Right atrium auricular region (tissue), 2 donors: ENCODE measurements at places on chromosomes 1 and 21. TPM values are rescaled to one million over a fixed set of nuclear protein-coding genes. Genes with fewer than 3 reads are reported as not detected.
A peak's percentile ranks its signal among the peaks of the same experiment; 100 is the strongest.

DNA sequence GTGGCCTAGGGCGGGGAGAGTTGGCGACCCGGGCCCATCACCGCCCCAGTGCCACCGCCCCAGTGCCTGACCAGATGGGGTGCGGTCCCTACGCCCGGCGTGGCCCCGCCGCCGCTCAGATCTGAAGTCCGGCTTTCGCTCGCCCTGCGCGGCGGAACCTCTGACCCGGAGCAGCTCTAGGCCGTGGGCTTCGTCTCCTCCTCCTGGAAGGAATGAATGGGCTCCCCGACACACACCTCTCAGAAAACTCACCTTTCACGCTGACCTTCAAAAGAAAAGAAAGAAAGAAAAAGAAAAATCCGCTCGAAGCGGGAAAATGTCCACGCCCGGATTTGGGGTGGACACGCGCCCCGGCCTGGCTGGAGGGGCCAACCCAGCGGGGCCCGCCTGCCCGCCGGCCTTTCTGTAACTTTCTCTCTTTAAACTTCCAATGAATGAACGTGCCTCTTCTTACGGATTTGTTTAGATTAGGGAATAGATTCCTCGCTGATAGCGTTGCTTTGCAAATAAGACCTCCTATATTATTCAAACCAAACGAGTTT, 5.4 kb upstream of the SIM2 start:
- no peak for DNase-seq

DNA sequence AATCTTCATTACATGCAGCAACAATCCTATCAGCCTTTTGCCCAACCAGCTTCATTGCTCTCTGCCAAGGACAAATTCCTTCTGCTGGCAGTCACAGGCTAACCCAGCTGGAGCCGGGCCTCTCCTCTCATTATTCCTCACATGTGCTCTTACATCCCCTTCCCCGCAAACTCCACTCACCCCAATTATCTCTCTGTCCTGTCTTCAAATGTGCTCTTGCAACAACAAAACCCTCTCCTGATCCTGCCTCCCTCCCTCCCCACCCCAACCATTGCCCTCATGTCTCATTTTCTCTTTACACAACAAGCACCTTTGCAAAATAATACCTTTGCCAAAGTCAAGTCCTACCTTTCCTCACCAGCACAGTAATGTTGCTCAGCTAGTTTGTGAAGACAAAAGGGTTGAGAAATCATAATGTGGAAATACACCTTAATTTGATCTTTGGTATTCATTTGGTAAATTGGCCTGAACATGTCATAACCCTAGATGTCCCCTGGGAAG, 36.0 kb upstream of the DHCR24 start:
- DNase-seq, result no peak

GRCh38 chr1:162397039-162397448, 14.9 kb downstream of the SH2D1B start:
- DNase-seq, result peak; percentile 55

GRCh38 chr1:93770640-93771039, 89.0 kb upstream of the BCAR3 start:
- no peak for DNase-seq

SLC6A17 gene
- not detected for total RNA-seq

DNA sequence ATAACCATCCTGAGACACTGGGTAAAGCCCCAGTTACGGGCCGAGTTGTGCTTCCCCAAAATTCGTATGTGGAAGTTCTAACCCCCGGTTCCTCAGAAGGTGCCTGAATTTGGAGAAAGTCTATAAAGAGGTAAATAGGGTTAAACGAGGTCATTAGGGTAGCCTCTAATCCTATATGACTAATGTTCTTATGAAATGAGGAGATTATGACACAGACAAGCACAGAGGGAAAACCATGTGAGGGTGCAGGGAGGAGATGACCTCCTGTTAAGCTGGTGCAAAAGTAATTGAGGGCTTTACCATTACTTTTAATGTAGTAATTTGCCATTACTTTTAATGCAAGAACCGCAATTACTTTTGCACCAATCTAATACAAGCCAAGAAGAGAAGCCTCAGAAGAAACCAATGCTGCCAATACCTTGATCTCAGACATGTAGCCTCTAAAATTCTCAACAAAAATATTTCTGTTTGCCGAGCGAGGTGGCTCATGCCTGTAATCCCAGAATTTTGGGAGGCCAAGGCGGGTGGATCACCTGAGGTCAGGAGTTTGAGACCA, 260.8 kb downstream of the GPATCH2 start:
- DNase-seq, result no peak

GJB3 gene
- 0.28 TPM for total RNA-seq

CD34 gene
- 76.7 TPM for total RNA-seq

GRCh38 chr21:44800971-44801467, 601 bp downstream of the UBE2G2 start:
- DNase-seq, result no peak

DNA sequence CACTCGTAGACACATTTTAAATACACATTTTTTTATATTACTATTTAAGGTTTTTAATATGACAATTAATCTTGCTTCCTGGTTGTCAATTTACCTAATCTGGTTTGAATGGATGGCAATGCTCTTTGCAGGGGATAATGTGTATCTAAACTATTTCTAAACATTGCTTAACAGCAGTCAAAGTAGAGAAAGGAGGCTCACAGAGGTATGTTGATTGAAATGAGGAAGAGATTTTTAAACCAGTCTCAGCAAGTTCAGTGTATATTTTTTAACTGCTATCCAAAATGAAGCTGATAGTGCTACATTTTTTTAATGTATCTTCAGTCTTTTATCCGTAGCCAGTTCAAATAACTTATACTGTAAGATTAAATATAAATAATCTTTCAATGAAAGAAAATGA, 17.4 kb downstream of the FMO1 start:
- DNase-seq, result no peak

- DNase-seq, result no peak
Observed at GRCh38 chr1:233105225-233105624, 154.8 kb downstream of the NTPCR start.

FCRL2 gene
- not detected for total RNA-seq

RAB25 gene
- total RNA-seq, result not detected

DNA sequence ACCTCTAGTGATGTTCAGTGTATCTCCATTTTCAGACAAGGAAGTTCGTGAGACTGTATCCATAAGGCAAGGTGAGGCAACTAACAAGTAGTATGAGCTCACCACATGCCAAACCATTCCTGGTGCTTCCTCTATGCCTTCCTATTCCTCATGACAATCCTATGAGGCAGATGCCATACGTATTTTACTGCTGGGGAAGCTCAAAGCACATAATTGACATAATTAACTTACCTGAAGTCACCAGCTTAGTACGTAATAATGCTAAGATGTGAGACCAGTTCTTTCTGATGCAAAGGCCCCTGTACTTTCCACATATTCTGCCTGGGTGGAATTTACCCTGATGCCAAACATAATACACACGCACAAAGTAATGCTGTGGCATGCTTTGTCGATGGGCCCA, 83.6 kb upstream of the NFIA start:
- no peak for DNase-seq

- DNase-seq, result no peak
Observed at GRCh38 chr1:97210307-97210706, 488.7 kb downstream of the PTBP2 start.

DNA sequence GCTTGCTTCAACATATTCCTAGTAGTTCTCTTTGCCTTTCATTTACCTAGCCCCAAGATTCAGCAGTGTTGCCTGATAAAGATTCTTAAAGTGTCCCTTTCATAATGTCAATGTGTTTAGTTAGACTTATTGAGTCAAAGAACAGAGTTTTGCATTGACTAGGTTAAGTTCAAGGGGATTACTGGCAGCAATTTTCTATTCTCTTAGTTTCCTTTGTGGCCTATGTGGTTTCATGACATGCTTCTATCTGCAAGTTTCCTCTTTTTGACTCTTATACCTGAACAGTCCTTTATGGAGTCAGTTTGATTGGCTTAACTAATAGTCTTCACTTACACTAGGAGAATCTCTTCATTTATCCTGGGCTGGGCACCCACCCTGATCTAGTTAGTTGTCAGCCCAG, 151.3 kb downstream of the ADGRL4 start:
- no peak for DNase-seq

RIPK4 gene
- 2.1 TPM for total RNA-seq

DNA sequence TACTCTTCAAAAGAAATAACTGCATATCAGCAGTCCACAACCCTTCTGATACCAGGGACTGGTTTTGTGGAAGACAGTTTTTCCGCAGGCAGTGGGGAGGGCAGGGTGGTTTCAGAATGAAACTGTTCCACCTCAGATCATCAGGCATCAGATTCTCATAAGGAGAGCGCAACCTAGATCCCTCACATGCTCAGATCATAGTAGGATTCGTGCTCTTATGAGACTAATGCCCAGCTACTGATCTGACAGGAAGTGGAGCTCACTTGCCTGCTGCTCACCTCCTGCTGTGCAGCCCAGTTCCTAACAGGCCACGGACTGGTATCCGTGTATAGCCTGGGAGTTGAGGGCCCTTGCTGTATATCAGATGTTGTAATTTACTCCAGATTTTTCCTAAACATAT, 11.5 kb downstream of the RO60 start:
- no peak for DNase-seq

DNA sequence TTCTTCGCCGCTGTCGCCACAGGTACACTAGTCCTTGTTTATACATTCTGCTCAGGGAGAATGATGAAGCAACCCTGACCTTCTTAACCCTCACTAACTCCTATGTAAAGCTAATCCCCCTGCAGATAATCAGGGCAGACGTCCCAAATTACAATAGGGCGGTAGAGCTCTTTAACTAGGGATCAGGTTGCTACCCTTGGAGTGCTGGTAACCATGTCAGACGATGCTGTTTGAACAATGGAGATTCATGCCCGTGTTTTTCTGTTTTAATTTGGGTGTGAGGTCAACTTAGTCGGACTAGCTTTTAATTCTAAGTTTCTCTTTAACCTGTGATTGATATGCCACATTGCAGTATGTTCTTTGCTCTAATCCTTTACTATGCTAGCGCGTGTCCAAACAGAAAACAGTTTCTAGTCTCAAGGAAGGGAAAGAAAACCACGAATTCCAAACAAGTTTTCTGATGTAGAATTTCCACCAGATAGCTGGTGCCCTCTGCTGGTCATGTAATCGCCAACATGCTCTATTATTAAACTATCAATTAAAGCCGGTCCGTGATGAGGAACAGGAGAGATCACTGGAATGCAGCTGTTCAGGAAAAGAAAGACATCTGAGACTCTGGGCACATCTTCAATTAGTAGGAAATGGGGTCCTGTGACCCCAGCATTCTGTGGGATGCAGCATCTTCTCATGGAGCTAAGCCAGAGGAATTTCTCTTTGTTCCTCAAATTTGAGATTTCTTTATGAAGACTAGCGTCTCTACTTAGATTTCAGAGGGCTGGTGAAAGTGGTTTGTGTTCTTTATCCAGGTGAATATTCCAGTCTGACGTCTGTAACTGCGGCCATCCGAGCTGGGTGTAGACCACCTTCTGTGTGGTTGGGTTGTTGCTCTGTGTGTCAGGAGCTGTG, 18.3 kb upstream of the VAMP3 start:
- DNase-seq, result peak; percentile 73

DNA sequence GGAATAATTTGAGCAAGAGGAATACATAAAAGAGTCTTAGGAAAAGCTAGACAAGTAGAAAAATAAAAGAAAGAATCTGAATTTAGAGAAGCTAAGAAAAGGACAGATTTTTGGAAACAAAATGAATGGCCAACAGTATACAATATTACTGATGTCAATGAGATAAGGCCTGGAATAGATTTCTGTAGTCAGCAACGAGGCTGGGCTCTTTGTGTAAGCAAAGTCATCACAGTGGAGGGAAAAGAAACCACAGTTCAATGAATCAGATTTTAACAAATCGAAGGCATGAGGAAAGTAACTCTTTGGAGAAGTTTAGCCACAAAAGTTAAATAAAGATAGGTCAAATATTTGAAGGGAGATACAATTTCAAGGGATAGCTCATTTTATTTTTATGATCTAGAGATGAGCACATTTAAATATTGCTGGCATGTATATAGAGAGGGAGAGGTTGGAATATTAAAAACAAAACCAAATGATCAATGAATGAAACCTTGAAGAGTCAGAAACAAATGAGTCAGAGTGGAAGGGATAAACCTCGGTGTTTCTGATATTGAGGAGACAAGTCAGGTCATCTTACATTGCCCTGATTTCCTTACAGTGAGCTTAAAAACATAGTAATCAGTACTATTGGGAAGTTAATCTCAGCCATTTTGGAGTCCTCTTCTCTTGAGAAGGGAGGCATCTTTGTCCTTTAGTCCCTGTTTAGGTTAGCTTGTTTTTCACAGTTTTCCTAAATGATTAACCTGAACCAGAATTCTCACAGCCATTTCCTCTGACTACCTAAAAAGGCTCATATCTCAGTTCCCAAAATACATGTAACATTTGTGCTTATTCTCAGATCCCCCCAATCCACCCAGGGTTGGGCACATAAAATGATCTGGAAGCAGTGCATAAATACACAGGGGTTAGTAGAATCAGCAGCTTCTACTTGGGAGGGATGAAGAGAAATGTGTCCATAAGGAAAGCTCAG, 620.0 kb upstream of the B3GALT2 start:
- no peak for DNase-seq

LEPR gene
- total RNA-seq, result 25.2 TPM

FAM177B gene
- not detected for total RNA-seq

LMOD1 gene
- 42.2 TPM for total RNA-seq

GRCh38 chr1:219163401-219163954, 10.2 kb upstream of the LYPLAL1 start:
- no peak for DNase-seq

NME7 gene
- 9.1 TPM for total RNA-seq

DNA sequence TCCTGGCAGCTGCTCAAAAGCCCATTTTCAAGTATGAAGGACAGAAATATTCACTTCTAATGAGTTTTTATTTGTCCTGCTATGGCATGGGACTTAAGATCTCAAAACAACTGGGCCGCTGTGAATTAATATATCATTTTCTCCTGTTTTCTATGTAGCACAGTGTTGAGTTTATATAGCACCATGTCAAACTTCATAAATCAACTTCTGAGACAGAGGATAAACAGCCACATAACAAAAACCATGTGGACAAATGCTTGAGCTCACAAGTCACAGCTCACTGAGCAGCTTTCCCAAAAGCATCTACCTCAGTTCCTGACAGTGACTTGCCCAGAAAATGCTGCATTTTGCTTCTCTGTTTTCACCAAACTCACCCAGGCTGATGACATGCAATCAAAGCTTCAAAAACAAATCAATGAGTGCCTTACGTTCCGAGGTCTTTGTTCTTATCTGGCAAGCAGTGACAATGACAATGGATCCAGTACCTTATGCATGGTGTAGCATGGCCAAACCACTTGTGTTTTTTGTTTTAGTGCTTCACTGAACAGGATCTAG, 722.6 kb downstream of the LRRIQ3 start:
- DNase-seq, result no peak

DNA sequence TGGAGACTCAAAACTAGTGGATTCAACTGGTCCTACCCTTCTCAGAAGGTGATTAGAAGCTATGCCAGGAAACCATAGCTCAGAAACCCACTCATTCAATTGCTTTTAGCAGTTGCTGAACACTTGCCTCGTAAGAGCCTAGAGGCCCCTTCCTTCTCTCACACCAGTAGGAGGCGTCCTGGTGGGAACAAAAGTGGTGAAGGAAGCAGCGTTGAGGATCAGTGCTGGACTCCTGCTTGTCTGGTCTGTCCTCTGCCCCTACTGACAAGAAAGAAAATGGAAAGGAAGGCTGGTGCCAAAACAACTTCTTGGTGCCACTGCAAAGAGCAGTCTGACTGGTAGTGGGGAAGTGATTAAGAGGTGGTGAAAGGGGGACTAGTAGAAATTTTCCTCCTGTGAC, 269.7 kb downstream of the LMO4 start:
- no peak for DNase-seq

- no peak for DNase-seq
Observed at GRCh38 chr1:13782634-13783360, 82.8 kb downstream of the PRDM2 start.
